IPS-NIHi11 (cell line): ENCODE measurements at places on chromosomes 5 and 9.

DNA sequence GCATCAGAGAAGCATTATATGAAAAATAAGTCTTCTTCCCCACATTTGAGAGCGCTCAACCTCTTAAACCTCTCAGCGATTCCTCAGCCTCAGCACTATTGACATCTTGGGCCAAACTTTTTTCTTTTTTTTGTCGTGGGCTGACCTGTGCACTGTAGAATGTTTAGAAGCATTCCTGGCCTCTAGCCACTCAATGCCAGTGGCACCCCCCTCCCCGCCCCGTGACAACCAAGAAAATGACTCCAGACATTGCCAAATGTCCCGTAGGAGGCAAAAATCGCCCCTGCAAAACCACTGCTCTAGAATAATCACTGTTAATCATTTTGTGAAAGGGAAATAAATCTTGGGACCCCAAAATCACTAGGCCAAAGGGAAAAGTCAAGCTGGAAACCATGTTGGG lies 129.1 kb upstream of the BOD1 start:
- no peak for DNase-seq

DNA sequence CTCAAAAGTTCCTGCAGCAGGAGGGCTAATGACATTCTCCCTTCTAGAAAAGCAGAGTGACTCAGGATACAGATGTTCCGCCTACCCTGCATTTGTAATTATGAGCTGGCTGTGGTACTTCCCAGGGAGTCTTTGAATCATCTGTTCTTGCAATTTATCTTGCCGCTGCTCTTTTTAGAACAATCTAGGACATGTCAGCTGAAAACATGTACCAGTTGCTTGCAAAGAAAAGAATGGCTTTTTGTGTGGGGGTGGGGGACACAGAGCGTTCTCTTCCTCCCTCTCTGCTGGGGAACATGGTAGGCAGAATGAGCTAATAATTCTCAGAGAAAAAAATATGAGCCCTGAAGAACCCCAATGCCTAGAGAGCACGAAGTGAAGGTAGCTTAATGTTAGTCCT lies 51.7 kb upstream of the TUT7 start:
- no peak for DNase-seq

DNA sequence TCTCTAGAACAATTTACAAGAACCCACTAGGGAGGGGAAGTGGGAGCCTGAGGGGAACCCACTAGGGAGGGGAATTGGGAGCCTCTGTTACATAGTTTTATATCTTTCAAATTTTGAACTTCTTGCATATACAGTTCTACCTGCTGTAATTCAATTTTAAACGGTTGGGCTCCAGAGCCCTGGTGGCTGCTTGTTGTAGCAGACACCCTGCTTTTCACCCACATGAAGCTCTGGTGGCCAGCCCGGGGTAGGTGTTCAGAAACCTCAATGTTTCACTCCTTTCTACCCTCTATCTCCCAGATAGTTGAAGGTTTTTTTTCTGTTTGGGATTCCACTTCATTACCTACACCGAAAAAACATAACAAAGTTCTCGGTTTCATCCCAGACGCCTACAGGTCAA lies 124.4 kb downstream of the TMEM174 start:
- no peak for DNase-seq

DNA sequence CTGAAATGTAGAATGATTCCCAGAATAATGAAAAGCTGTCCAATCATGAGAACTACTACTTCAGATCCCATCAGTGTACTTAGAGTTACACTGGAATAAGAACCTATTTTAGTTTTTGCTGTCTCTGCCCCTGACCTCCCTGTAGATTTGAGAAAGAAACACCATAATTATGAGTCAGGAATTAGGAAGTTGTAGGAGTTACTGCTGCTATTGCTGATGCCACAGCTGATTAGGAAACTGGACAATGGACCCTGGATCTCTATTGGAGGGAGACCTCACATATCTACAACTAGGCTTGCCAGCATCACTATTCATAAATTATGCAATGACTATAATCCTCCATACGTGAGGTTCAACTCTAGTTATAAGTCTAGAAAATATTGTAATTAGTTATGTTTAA lies 48.8 kb upstream of the EDIL3 start:
- DNase-seq: no peak
